Inflammatory macrophage (primary cell): ENCODE measurements at places on chromosomes 5 and 9.

- no peak for DNase-seq
Observed at GRCh38 chr9:14530841-14531240, 162.4 kb downstream of the ZDHHC21 start.

GRCh38 chr5:156971848-156972525 is 9.0 kb upstream of the TIMD4 start:
- no peak for DNase-seq

GRCh38 chr9:12439267-12439666 is 253.9 kb upstream of the TYRP1 start:
- DNase-seq = no peak

DNA sequence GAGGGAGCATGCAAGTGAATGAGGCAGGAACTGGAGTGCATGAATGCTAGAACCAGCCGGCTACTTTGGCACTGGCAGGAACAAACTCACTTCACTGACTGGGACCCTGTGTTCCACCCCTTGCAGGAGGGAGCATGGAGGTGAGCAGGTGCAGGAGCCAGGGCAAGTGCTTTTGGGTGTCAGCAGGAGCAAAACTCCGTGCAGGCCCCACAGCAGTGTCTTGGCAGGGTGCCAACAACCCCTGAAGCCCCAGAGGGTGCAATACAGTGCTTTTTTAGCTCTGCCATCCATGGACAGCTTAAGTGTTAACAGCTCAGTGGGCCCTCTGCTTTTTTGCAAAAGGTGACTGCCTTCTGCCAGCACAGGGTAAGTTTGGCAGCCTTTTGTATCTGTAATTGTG is 245.8 kb upstream of the PCSK5 start:
- DNase-seq = no peak

GRCh38 chr9:1058826-1059487 is 8.8 kb downstream of the DMRT2 start:
- DNase-seq = no peak

DNA sequence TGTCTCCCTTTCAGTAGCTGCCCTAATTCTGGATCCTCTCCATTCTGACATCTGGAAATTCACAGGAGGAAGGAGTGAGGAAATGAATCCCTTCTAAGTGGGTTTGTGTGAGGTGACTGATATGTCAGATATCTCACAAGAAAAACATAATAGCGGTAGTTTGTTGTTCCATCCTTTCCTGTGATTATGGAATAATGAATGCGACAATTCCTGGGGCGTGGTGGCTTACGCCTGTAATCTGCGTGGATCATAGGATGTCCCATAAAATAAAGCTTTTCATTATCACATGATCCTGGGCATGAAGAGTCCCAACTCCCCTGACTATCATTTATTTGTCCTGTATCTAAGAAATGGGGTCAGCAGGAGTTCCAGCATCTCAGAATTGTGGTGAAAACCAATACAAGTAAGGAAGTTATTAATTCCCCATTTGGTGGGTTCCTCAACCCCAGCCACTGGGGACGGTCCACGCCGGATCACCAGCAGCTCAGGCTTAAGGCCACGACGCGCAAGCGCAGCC is 375 bp upstream of the C5orf24 start:
- no peak for DNase-seq

DNA sequence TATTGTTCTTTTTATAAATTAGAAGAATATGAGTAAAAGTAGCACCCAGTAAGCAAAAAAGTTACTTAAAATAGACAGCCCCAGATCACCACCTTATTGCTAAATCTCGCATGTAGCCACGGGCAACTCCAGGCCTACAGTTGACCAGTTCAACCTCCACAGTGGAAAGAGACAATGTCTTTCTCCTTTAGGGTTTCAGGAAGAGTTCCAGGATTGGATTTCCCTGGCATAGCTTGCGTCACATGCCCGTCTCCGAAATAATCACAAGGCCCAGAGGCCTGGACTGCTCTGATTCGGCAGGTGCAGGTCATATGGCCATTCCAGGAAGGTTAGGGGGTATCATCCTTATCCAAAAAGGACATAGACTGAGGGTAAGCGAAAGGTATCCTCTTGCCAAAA is 9.9 kb upstream of the PFDN1 start:
- DNase-seq = peak; percentile 36

- no peak for DNase-seq
Observed at GRCh38 chr5:66149950-66150349, 5.8 kb downstream of the SREK1 start.

DNA sequence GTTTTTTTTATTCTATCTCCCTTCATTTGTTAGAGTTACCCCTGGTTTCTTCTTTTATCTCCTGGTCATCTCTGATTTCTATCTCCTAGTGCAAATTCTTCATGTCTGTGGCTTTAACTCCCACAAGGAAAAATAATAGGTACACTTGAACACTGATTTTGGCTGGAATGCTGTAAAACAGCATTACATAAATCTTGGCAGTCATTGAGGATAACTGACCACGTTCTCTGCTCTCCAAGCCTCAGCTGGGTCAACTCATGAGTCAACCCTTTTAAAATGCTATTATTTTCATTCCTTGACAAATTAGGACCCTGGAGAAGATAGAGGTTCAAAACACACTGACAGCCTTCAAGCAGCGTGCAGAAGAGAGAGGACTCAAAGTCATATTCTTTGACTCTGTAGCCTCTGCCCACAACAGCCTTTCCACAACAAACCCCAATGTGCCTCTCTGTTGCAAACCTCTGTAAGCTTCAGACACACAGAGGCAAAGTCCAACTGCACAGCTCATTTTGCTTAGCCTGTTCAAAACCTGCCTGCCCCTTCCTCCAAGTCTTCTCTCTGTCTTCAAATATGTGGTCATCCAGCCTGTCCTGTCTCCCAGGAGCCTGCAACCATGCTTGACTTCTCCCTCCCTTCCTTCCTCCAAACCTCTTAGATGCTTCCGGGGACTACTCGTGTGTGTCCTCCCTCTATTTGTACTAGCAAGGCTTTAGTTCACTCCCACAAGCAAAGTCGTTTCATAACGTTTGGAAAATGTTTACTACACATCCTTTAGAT is 398.4 kb downstream of the MED10 start:
- DNase-seq = no peak

GRCh38 chr5:110544603-110545002 is 181.9 kb downstream of the TMEM232 start:
- DNase-seq = no peak

DNA sequence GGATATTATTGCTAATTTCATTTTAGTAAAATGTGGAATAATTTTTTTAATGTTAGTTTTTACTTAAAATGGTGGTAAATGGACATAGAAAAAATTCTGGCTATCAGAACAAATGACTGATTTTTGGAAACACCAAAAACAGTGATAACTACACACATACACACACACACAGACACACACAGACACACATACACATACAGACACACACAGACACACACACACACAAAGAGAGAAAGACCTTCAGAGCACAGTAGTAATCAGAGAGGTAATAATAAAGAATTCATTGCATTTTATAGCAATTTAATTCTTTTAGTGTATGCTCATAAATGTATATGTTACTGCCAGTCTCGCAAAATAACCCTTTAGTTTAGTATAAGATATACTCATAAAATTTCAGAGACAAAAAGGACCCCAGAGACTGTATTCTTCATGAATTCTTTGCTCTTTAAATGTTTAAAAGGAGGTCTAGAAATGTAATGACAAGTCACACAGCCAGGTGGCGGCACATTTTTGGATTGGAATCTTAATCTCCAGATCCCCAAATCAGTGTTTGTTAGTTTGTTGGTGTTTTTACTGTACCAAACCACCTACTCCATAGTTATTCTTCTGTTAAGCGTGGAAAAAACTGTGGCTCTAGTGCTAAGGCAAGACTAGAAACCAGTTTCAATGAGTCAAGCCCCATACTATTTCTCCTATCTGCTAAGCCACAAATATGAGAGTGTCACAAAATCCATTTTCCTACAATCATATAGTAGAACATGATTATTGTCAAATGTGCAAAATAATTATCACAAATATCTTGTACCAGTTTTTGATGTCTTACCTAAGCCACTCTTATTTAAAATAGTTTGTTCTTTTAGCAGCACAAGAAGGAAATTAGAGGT is 109.9 kb downstream of the EDIL3 start:
- peak; percentile 21 for DNase-seq

GRCh38 chr9:83287021-83287420 is 224.1 kb upstream of the RASEF start:
- no peak for DNase-seq

GRCh38 chr5:63960646-63961045 is 1.6 kb downstream of the HTR1A start:
- no peak for DNase-seq

GRCh38 chr9:37668116-37668601 is 17.4 kb downstream of the FRMPD1 start:
- DNase-seq = no peak

- no peak for DNase-seq
Observed at GRCh38 chr9:135677641-135678168, 14.6 kb downstream of the LCN9 start.

DNA sequence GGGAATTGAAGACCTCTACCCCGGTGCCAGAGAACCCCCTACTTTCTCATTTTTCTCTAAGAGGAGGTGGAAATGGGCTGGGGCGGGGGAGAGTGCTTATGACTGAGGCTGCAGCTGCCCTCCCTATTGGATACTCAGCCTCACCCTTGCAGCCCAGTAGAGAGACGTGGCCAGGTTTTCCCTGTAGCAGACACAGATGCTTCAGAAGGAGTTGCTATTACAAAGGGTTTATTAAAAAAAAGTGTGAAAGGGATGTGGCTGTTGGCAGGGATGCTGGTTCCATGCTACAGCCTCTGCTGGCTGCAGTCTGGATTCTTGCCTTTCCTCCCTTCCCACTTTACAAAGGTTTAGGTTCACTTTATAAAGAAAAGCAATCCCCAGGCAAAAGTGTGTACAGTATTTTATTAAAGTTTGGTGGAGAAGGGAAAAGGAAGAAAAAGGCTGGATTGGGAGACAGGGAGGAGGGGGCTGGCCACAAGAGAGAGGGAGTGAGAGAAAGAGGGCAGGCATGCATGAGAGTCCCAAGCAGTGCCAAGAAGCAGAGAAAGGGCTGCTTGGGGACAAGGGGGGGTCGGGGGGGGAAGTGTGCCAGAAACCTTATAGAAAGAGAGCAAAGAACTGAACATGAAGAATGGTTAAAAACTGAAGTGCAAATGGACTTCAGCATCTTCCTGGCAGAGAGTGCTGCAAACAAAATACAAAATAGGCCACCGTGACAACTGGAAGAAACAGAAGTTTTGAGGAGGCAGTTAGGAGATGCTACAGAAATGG is 29.5 kb upstream of the NFIB start:
- no peak for DNase-seq

- DNase-seq = no peak
Observed at GRCh38 chr5:112549605-112550166, 130.6 kb upstream of the EPB41L4A start.

DNA sequence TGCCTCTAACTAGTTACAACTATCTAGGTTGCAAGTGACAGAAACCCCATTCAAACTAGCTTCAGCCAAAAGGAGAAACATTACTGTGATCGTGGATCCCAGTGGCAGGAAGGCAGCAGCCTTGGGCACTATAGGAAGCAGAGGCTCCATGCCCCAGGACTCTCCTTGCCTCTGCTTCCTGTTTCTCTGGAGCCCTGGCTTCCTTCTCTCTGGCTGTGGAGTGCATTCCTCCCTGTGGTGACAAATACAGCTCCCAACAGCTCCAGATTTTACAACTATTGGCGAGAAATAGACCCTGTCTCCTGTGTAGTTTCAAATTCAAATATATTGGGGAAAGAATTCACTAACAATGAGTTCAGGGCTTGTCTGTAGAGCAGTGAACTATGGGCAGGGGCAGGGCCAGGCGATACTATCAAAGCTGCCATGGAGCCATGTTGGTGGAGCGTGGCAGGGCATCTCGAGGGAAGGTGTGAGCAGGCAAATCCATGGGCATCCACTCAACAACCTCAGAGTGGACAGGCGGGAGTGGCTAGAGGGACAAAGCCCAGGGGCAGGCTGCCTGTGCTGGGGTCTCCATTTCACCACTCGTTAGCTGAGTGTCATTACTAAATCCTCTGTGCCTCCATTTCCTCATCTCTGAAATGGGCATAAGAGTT is 189.5 kb downstream of the ERCC6L2 start:
- DNase-seq = peak; percentile 28

GRCh38 chr5:102099766-102100331 is 196.2 kb downstream of the SLCO4C1 start:
- no peak for DNase-seq

- no peak for DNase-seq
Observed at GRCh38 chr5:90598293-90598692, 39.7 kb downstream of the ADGRV1 start.

GRCh38 chr9:34624475-34625185 is 4.2 kb downstream of the ARID3C start:
- no peak for DNase-seq

DNA sequence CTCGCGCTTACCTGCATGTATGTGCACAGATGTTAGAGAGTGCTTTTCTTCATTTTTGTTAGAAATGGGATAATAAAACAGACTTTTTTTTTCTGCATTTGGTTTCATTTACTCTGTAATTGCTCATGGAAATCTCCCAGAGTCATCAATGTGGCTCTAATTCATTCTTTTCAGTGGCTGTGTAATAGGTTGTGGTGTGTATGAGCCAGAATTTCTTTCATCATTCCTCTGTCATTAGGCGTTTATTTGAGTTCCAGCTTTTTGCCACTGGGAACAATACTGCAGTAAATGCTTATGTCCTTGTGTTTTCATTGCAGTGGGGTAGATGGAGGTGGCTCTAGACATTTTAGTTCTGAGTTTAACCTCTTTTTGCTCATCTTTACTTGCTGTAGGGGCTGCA is 118.9 kb downstream of the NXNL2 start:
- no peak for DNase-seq

DNA sequence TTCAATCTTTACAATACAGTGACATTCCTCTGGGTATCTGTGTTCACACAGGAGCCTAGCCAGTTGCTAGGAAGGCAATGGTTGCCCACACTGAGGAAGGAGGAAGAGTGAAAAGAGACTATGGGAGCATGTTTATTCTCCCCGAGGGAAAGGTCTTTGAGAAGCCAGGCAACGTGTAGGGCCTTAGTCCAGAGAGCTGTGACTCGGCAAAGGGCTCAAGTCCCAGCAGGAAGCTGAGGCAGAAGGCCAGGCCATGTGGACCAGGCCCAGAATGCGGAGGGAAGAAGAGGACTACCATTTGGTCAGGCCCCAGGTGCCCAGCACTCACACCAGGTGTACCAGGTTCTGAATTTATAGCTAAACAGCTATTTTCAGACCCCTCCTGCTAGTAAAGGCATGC is 136.6 kb upstream of the DMAC1 start:
- no peak for DNase-seq

GRCh38 chr9:34190996-34191892 is 12.4 kb downstream of the UBAP1 start:
- no peak for DNase-seq

GRCh38 chr5:168836603-168837231 is 257.5 kb upstream of the PANK3 start:
- no peak for DNase-seq

GRCh38 chr5:151926188-151926587 is 1.5 kb upstream of the GLRA1 start:
- DNase-seq = no peak
